Activated CD4-positive, alpha-beta T cell treated with anti-CD3 and anti-CD28 coated beads, Interleukin-2, Interleukin-6, amounts not matched to agents 100 ng/mL and 50 ng/mL, durations not matched to agents 16 hours and 8 hours (primary cell): ENCODE measurements at places on chromosomes 7 and 10.

- DNase-seq, result no peak
Observed at GRCh38 chr7:47422611-47423010, 159.3 kb downstream of the TNS3 start.

DNA sequence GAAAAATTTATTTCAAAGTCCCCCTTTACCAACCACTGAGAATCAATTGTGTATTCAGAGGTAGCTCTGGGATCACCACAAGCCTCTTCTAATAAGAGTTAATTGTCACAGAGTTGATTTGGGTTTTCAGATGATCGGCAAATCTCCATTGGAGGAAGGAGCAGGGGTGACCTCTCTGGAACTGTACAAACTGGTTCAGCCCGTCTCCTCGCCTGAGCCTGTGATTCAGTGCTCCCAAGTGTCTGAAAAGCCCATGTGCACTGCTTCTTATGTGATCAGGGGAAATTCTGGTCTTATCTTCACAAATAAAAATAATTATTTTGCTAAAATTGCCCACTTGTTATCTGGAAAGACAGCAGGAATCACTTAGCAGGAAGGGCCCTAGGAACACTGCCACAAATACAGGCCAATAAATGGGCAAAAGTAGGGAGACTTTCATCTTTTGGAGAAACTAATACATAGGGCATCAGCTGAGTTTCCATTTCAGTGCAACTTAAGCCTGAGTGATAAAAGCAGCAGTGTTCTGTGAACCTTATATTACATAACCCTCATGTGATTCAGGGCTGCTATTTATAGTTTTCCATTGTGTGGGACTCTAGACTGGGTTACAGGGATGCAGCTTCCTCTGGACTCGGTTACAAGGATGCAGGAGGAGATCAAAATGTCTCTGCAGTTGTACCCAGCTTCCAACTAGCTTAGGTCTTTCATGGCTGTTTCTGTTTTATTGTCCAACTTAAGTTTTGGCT, 32.3 kb downstream of the CDK1 start:
- no peak for DNase-seq

- no peak for DNase-seq
Observed at GRCh38 chr10:20898866-20899535, 1.9 kb upstream of the NEBL start.

DNA sequence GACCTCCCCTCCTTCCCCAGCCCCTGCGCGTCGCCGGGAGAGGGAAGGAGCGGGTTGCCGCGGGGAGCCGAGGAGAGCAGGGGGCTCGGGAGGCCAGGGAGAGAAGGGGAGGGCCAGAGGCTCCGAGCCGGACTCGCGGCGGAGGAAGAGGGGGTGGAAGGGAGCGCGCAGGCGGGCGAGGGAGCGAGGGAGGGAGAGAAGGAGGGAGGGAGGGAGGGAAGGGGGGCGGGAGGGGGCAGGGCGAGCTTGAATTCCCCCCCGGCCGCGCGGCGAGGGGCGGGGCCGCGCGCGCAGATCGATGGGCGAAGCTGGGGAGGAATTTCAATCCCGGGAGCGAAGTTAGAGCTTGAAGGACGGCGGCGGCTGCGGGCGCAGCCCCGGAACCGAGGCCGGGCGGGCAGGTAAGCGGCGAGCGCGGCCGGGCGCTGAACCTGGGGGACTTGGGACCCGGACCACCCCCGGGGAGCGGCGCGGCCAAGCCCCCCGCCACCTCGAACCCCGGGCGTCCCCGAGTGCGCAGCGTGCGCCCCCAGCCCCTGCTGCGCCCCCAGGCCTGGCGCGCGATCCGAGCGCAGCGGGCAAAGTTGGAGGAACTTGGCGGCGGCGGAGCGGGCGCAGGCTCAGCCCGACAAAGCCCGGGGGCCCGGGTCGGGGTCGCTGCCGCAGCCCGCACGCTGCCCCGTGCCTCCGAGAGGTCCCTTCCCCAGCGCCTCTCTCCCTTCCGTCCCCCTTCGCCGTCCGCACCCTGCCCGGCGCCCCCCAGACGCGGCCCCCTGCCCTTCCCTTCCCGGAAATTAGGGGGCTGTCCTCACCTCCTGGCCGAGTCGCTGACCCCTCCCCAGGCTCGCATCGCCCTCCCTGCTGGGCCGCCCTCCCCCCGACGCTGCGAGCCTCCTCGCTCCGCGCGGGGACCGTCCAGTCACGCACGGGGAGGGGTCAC, at the start of gene ELFN1:
Gene ELFN1 (plus strand): TSS at position 324 of the 940 bp plus-strand sequence. CDS start 74,320 bp downstream, outside the sequence.
- DNase-seq, result no peak

GRCh38 chr10:69180525-69181204, 631 bp downstream of the SUPV3L1 start:
- peak; percentile 13 for DNase-seq

DNA sequence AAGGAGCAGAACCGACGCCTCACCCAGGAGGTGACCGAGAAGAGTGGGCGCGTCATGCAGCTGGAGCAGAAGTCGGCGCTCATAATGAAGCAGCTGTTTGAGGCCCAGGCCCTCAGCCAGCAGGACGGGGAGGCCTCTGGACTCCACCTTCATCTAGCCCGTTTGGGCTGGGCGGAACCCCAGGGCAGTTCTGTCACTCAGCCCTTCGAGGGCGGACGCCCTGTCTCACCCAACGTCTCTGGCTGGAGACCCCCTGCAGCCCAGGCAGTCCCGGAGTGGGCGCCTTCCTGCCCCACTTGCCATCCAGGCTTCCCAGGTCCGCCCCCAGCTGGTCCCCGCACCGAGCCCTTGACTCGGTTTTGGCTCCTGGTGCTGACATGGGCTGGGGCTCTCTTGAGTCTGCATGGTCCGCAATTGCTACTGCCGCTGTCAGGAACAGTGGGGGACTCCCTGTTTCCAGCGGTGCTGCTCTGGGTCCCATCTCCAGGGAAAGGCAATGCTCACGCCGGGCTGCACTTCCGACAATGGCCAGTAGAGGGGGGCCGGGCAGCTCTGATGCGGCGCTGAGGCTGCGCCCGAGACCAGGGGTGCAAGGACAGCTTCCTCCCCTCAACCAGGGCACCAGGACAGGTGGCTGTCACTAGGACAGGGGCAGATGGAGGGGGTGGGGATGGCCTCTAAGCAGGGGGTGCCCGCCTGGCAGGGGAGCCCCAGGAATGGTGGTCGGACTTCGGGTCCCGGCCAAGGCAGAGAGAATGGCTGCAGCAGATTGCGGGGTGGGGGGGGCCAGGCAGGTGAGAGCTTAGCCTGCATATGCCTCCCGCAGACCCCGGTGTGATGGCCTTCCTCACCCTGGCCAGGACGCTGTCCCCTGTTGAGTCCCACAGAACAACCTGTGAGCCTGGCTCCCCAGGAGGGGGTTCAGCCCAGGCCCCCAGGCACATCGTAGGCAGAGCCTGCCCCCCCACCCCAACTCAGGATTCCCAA, 71.2 kb upstream of the KCTD7 start:
- peak; percentile 77 for DNase-seq

- DNase-seq, result no peak
Observed at GRCh38 chr7:63114371-63114985, 884.2 kb upstream of the ZNF722 start.

DNA sequence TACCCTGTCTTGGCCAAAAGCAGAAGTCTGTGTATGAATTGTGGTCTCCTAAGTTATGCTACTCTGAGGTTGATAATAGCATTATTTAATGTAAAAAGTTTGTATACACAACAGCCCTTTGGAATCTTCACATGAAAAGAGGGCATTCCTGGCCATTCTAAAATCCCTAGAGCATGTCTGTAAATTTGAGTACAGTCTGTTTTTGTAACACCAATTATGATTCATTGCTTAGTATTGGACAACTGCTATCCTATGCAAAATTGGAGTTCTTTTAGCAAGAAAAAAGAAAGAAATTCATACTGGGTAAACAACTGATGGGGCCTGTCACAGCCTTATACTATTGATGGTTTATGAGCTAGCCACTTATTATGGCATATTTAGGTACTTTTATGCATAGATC, 10.2 kb downstream of the CUTC start:
- DNase-seq, result no peak

- DNase-seq, result no peak
Observed at GRCh38 chr10:130014263-130015074, 50.4 kb upstream of the EBF3 start.

- no peak for DNase-seq
Observed at GRCh38 chr10:96708456-96708855, 11.9 kb downstream of the PIK3AP1 start.

GRCh38 chr10:98404571-98405359, 10.2 kb downstream of the PYROXD2 start:
- DNase-seq, result peak; percentile 75

- no peak for DNase-seq
Observed at GRCh38 chr10:131068311-131068710, 243.2 kb downstream of the TCERG1L start.

- no peak for DNase-seq
Observed at GRCh38 chr7:4073750-4074149, 608.3 kb upstream of the FOXK1 start.

DNA sequence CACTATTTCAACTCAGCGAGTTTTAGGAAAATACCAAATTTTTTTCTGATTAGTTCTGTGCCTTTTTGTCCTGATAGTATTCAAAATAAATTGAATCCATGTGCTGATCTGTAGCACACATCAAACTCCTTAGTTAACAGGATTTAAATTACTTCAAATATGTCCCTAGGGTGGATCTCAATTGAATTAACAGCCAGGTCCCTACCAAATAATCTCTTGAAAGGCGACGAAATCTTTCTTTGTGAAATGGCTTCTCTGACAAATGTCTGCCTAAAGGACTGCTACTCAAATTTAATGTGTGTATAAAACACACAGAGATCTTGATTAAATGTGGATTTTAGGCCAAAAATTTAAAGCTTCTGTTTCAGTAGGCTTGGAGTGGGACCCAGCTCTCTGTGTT, 989.6 kb upstream of the KCND2 start:
- no peak for DNase-seq

DNA sequence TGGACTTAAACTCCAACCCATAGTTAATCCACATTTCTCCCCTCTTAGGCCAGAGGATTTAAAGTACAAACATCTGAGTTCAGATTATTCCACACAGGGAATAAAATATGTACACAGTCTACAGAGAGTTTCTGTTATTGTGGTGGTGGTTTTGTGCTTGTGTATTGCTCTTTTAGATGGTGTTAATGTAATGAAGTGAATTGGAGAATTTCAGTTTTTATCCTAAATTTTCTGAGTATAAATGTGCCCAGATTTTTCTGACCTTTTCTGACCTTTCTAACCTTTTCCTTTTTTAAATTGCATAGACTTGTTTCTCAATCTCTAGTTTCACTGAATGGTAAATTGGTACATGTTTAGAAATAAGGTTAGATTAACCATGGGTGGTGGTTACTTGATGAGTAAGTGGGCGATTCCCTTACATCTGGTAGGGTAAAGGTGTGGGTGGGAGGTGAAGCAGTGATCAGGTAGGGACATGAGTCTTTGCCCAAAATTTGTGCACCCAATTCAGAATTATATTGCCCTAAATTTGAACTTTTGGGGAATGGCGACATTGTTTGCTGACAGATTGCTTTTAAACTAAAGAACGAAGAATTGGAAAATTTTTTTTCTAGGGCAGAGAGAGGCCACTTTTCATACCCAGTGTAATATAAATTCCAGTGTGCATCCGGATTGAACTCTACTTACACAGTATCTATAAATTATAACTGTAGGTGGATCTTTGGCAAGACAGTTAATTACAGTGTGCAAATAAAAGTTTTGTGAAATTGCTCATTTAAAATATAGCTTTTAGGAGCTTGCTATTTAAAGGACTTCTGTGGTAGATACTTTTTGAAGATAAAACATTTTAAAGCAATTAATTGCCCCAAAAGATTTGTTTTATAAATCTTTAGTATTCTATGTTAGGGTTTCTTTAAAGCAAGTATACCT, 62.2 kb downstream of the ST7 start:
- DNase-seq, result peak; percentile 31

- no peak for DNase-seq
Observed at GRCh38 chr7:147478796-147479195, 1111.8 kb upstream of the C7orf33 start.

GRCh38 chr10:79191951-79192676, 123.3 kb downstream of the ZMIZ1 start:
- no peak for DNase-seq

DNA sequence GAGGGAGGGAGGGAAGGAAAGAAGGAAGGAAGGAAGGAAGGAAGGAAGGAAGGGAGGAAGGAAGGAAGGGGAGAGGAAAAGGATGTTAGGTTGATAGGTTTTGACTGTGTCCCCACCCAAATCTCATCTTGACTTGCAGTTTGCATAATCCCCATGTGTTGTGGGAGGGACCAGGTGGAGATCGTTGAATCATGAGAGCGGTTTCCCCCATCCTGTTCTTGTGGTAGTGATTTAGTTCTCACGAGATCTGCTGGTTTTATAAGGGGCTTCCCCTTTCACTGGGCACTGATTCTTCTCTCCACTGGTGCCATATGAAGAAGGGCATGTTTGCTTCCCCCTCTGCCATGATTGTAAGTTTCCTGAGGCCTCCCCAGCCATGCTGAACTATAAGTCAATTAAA, 15.1 kb upstream of the NUDCD3 start:
- peak; percentile 12 for DNase-seq

DNA sequence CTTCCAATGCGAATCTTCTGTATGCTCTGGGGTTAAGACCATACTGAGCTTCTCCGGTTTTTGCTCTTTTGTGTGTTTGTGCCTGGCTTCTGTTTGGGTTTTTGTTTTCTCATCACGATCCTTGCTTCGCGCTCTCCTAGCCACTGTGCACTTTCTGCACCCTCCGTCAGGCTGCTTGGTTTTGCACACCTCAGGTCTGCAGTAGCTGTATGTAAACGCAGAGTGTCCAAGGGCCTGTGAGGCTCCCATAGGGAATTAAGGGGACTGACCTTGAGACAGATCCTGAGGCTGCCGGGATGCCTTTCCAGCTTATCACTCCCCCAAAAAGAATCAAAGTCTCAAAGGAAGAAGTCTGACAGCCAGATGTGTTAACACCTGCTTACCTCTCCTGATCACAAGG, 95.2 kb downstream of the PROSER2 start:
- no peak for DNase-seq

- no peak for DNase-seq
Observed at GRCh38 chr7:98217623-98218582, 6.7 kb downstream of the BHLHA15 start.

DNA sequence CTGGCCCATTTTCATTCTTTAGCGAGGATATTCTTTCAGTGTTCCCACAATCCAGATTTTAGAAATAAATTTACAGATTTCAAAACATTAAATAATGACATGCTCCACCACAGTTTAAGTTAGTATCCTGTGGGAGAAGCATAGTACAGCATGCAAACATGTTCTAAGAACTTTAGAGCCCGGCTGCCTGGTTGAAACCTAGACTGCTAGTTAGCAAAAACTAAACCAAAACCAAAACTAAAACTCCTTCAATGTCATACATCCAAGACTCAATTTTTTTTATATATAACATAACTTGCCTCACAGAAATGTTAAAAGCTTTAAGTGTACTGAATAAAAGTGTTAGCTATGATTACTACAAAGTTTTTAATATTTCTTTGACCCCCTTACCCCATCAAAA, 17.0 kb downstream of the TRA2A start:
- peak; percentile 41 for DNase-seq

- DNase-seq, result no peak
Observed at GRCh38 chr10:130079614-130080460, 30.8 kb downstream of the C10orf143 start.
